ENCODE measurements at places on chromosomes 2 and 18. TPM values are rescaled to one million over a fixed set of nuclear protein-coding genes. Genes with fewer than 3 reads are reported as not detected.

DIPK1C gene
- not detected for total RNA-seq

TMEM17 gene
- total RNA-seq = 0.91 TPM

LIMS3 gene
- total RNA-seq = 0.98 TPM

- H3K36me3 ChIP-seq = peaks cover 4% of the 10 kb centered on the region
- DNase-seq = no peak
- H3K4me1 ChIP-seq = no peaks in the 10 kb centered on the region
These were observed 79.3 kb upstream of the RNU4ATAC start for GRCh38 chr2:121451398-121451797.

DNA sequence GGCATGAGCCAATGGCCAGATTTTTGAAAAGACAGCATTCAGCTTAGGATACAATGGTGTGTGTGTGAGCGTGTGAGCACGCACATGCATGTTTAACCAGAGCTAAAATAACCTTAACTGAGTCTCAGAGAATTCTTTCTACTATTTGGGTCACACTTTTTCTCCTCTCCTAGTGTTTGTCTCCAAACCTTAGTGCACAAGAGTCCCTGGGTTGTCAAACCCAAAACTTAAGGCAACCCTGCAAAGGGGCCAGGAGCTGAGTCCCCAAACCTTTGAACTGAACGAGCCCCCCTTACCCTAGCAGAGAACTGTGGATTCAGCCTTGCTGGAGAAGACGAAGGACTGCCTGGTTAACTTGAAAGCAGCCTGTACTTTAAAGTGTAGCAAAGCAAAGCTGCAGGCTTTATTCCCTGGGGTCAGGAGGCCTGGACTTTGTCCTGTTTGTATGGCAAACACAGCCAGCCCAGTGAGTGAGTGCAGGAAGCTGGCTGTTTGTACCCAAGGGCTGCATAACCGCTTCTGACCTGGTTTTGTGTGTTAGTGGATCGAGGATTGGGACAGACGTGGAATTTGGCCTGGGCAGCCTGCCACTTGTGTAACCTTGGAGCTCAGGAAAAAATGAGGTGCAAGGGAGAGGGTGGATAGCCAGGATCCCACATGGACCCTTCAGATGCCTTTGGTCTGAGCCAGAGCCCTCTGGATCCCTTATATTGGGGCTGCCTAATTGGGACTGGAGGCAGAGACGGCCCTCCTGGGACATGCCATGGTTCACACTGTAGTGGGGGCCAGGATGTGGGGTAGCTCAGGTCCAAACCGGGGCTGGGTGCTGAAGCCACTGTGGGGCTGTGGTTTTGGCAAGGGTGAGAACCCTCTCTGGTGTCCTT, 6.4 kb upstream of the PSMD1 start:
- no peaks in the 10 kb centered on the region for H3K36me3 ChIP-seq
- H3K27me3 ChIP-seq = peaks cover 6% of the 10 kb centered on the region
- H3K27ac ChIP-seq = no peak overlapping the region
- no peak overlapping the region for H3K4me3 ChIP-seq

Data from glutamatergic neuron (in vitro differentiated cells).